SJSA1 (cell line): ENCODE measurements at places on chromosomes 3 and 15. TPM values are rescaled to one million over a fixed set of nuclear protein-coding genes. Genes with fewer than 3 reads are reported as not detected.

The RHOV gene
- total RNA-seq, result not detected in 2 replicates

The C3orf20 gene
- total RNA-seq, result not detected in 2 replicates

The TRPM7 gene
- total RNA-seq, result 30.8 and 49.2 TPM in 2 replicates

The MON1A gene
- total RNA-seq, result 7.6 and 7.8 TPM in 2 replicates

The TGM5 gene
- total RNA-seq, result 0.24 TPM in 1 of 2 replicates, not detected in the other
